ENCODE measurements at places on chromosomes 6 and 20. TPM values are rescaled to one million over a fixed set of nuclear protein-coding genes. Genes with fewer than 3 reads are reported as not detected.

Gene SLC17A3
- not detected for total RNA-seq

Gene SRC
- 5.1 TPM for total RNA-seq

Gene CGA
- total RNA-seq: 0.59 TPM

Gene GSS
- total RNA-seq: 18.6 TPM

Gene FAM217A
- not detected for total RNA-seq

Gene PLEKHG1
- total RNA-seq: 7.6 TPM

Gene OXT
- total RNA-seq: not detected
